ENCODE measurements at places on chromosomes 6 and 20. TPM values are rescaled to one million over a fixed set of nuclear protein-coding genes. Genes with fewer than 3 reads are reported as not detected.

DNA sequence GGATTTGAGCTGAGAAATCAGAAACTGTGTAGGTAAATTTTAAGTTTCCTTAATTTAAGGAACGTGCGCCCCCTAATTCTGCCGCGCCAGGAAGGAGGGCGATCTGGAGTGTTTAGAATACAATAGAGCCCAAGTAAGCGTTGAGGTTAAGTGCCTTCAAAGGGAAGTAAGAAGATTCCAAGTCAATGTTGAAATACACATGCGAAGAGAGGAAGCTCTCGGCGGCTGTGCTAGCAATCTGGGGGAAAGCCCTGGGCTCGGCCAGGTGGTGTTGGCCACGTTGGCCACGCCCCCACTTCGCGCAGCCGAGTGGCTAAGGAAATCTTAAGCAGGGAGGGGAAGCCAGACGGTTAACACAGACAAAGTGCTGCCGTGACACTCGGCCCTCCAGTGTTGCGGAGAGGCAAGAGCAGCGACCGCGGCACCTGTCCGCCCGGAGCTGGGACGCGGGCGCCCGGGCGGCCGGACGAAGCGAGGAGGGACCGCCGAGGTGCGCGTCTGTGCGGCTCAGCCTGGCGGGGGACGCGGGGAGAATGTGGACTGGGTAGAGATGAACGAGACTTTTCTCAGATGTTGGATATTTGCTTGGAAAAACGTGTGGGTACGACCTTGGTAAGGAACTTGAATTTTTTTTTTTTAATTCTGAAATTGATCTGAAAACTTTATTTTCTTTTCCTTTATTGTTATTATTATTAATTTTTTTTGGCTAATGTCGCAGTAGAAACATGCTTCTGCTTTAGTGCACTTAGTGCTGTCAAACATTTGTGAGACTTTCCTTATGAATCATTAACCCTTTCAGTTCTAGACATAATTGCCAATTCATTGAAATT is at the start of gene PRDM1:
Gene PRDM1, plus strand, starts transcription at position 353 of the 830 bp plus-strand sequence. Its CDS starts 218 bp downstream, at position 571.
- peak; percentile 49 for DNase-seq
- H3K4me1 ChIP-seq, result peaks cover 2% of the 10 kb centered on the region
- peak within 1 kb of the TSS; percentile 28 for H3K27ac ChIP-seq
- H3K36me3 ChIP-seq, result no peaks in the 10 kb centered on the region
- H3K27me3 ChIP-seq, result peaks cover 5% of the 10 kb centered on the region
- H3K4me3 ChIP-seq, result peak within 1 kb of the TSS; percentile 12

Gene SPATA2
- polyA plus RNA-seq, result 3.4 TPM

Gene TNF
- not detected for polyA plus RNA-seq

Gene UNC93A
- polyA plus RNA-seq, result 2.8 TPM

GRCh38 chr20:41413169-41413568 is 46.6 kb upstream of the EMILIN3 start:
- no peaks in the 10 kb centered on the region for H3K4me1 ChIP-seq
- no peak for DNase-seq
- no peak overlapping the region for H3K27ac ChIP-seq
- peaks cover 65% of the 10 kb centered on the region for H3K36me3 ChIP-seq
- no peaks in the 10 kb centered on the region for H3K27me3 ChIP-seq

Gene MLN
- not detected for polyA plus RNA-seq

DNA sequence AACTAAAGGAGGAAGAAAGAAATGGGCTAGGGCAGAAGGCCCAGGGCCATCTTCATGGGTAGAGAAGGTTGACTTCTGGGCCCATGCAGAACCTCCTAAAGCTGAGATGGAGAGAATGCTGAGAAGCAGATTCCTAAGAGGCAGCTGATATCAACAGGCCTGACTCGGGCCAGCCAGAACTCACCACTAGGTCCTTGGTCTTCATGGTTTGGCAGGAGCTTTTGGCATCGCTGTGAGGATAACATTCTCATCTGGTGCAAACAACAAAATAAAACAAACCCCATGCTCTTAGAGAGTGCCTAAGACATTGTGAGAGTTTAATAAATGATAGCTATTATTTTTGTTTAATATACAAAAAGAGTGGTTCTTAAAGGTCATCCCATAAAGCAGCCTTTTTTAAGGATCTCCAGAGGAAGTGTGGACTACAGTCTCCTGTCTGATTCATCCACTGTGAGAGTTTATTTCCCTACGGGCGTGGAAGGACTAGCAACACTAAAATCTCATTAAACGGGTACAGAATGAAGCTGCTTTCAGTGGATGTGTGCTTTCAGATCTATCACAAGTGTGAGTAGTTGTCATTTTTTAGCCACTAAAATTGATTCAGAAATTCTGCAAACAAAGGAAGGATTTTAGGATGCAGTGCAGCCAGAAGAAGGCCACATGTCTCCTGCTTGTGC is 160.0 kb downstream of the PLCB4 start:
- H3K27ac ChIP-seq, result no peak overlapping the region
- no peak overlapping the region for H3K4me3 ChIP-seq
- no peaks in the 10 kb centered on the region for H3K27me3 ChIP-seq
- H3K36me3 ChIP-seq, result no peaks in the 10 kb centered on the region
- H3K4me1 ChIP-seq, result no peaks in the 10 kb centered on the region
- DNase-seq, result no peak

Data from liver (tissue), 10 donors.